ENCODE measurements at places on chromosomes 2 and 18.

DNA sequence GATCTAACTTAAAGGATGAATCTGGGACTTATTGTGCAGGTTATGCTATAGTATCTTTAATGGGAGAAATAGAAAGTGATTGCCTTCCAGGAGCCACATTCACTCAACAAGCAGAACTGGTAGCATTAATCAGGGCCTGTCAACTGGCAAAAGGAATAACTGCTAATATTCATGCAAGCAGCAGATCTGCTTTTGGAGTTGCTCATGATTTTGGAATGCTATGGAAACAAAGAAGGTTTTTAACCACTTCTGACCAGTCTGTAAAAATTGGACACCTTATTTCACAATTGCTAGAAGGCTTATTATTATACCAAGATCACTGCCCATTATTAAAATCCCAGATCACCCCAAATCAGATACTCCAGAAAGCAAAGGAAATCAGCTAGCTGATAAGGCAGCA is 200.4 kb downstream of the MREG start:
- no peak for DNase-seq

DNA sequence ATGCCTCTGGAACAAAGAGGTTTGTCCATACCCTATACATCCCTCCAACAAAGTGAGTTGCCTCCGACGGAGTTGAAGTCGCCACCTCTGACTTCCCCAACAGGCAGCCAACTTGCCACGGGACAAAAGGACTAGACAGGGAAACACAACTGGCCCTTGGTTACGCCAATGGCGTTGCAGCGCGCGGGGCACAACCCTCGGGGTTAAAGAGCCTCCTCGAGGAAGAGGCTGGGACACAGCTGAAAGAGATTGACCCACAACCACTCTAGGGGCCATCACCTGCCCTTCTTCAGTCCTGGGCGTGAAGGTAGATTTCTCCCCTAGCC is 545 bp downstream of the GTF3C2 start:
- DNase-seq = no peak

DNA sequence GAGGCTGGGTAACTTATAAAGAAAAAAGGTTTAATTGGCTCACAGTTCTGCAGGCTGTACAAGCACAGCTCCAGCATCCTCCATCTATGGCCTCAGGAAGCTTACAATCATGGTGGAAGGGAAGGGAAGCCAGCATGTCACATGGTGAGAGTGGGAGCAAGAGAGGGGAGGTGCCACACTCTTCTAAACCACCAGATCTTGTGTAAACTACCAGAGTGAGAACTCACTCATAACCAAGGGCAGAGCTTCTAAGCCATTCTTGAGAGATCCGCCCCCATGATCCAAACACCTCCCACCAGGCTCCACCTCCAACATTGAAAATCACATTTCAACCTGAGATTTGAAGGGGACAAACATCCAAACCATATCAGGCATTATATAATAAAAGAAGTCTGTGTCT is 121.6 kb upstream of the CDC42EP3 start:
- DNase-seq = no peak

DNA sequence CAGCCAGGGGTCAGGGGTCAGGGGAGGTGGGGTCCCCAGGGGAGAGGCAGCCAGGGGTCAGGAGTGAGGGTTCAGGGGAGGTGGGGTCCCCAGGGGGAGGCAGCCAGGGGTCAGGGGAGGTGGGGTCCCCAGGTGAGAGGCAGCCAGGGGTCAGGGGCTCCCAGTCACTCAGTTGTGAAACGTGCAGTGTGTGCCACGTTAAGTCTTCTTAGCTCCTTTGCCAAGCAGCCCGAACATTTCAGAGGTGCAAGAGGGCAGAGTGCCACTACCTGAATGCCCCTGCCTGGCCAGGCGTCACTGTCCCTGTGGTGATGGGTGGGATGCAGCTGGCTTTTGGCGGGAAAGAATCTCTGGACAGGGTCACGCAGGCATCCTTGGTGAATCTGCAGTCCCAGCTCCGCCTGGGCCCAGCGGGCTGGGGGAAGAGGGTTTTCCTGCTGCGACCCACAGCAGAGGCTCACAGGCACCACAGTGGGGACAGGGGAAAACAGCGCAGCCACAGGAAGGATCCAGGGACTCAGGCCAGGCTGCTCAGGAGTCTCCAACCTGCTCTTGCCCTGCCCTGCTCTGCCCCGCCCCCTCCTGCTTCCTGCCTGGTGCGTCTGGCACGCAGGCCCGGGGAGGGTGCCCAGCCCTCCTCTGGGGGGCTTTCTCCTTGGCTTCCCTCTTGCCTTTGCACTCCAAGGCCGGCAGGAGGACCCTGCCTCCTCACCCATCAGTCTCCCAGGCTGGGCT is 188.3 kb downstream of the TWIST2 start:
- DNase-seq = no peak

GRCh38 chr2:23231865-23232264 is 153.1 kb upstream of the KLHL29 start:
- no peak for DNase-seq

- DNase-seq = no peak
Measured at GRCh38 chr2:60880643-60881046, 729 bp upstream of the REL start.

DNA sequence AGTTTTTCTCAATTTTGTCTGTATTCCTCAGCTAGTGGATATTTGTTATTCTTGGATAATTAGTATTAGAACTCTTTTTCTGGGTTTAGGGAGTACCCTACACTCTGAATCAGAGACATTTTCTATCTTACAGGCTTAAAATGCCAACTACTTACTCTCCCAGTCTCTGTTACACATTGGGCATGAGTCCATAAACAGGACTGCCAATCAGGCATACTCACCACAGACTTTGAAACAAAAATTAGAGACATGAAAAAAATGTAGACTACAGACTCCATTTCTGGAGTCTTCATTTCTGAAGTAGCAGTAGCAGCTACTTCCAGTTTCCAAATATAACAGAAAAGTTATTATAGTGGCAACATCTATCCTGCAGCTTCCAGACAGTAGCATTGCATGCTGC is 279.7 kb downstream of the MBD5 start:
- no peak for DNase-seq

GRCh38 chr18:41645589-41646360 is 309.3 kb upstream of the PIK3C3 start:
- DNase-seq = no peak

DNA sequence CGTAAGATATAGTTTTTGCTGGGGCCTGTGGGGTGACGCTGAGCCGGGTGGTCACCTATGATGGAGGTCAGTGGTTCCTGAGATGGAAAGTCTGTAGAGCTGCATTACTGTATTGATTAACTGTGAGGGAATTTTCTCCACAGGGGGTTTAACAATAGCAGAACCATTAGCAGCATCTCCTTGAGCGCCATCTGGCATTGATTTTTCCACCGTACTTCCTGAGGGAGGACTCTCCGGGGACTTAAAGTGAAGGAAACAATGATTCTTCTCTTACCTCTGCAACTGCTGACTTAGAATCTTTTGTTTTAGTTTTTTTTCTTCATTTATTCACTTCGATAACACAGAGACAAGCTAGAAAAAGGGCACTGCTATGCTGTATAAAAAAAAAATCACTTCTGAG is 22.6 kb upstream of the RNF125 start:
- no peak for DNase-seq

- DNase-seq = no peak
Measured at GRCh38 chr2:8993902-8994278, 9.6 kb downstream of the MBOAT2 start.

- DNase-seq = no peak
Measured at GRCh38 chr2:215567504-215567903, 131.6 kb upstream of the FN1 start.

GRCh38 chr2:18522484-18523146 is 37.8 kb downstream of the RDH14 start:
- no peak for DNase-seq

- DNase-seq = no peak
Measured at GRCh38 chr18:13477147-13477683, 249.1 kb downstream of the FAM210A start.

DNA sequence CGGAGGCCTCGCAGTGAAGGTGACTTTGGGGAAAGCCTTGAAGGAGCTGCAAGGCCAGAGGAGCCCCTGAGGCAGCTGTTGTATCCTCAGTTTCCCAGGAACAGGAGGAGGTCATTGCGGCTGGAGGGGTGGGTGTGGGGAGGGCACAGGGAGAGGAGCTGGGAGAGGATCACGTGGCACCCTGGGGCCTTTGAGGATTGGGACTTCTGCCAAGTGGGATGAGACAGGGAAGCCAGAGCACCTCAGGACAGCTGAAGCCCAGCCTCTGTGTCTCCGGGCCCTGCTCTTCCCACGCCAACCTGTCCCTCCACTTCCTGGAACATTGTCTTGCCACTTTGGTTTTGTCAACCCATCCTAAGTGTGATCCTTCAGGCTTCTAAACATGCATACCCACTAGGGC is 19.4 kb upstream of the RRM2 start:
- DNase-seq = no peak

GRCh38 chr2:147442816-147443215 is 402.0 kb upstream of the ACVR2A start:
- DNase-seq = no peak

DNA sequence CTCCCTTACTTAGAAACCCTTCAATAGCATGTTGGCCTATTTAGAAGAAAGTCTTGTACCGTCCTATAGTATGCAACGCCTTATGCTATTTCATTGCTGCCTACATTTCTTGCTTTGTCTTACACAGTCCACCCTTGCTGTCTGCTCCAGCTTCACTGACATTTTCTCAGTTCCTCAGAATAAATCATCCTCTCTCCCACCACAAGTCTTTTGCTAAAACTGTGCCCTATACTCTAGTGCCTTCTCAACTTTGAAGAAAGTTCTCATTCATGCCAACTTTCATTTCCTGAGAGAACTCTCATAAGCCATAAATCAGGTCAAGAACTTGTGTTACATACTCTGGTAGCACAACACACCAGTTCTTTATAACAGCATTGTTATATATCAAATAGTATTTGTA is 54.3 kb upstream of the COL3A1 start:
- DNase-seq = no peak

DNA sequence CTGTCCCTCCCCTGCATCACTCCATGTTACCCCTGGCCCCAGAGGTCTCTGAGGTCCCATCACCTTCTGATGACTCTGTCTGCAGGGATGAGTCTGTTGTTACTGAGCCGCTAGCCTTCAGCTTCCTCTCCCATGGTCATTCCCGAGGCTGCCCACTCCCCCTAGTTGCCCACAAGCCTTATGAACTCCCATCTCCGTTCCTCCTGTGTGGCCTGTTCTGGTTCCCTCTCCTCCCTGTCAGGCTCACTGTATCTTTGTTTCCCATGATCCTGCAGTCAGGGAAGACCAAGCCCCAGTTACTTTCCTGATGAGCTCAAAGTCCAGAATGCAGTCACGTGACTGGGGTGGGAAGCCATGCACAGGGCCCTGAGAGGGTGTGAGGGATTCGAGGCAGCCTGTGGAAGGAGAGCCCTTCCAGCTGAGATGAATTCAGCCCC is 39.5 kb downstream of the INPP4A start:
- no peak for DNase-seq

DNA sequence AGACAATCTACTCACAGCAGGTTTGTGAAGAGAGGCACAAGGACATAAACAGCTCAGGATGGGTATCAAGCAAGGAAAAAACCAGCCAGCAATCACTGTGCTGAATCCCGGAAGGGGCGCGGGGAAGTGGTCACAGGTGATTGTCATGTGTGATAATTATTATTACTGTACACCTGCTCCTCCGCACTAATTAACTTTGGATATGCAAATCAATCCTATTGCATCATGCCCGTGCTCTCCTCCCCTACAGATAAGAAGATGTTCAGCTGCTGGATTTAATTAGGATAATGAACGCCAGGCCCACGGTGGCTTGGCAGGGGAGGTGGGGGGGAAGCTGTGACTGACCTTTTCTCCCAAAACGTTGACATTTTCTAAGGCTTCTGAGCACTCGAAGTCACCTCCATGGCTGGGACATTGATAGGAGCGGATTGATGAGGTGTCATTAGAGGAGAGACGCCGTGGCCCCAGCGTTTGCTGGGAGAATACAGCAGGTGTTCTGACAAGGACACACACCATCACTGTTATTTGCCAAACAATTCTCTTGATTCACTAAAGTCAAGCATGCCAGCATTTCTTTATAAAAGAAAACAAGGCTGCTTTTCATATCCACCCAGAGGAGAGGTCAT is 160.3 kb upstream of the VRK2 start:
- no peak for DNase-seq

DNA sequence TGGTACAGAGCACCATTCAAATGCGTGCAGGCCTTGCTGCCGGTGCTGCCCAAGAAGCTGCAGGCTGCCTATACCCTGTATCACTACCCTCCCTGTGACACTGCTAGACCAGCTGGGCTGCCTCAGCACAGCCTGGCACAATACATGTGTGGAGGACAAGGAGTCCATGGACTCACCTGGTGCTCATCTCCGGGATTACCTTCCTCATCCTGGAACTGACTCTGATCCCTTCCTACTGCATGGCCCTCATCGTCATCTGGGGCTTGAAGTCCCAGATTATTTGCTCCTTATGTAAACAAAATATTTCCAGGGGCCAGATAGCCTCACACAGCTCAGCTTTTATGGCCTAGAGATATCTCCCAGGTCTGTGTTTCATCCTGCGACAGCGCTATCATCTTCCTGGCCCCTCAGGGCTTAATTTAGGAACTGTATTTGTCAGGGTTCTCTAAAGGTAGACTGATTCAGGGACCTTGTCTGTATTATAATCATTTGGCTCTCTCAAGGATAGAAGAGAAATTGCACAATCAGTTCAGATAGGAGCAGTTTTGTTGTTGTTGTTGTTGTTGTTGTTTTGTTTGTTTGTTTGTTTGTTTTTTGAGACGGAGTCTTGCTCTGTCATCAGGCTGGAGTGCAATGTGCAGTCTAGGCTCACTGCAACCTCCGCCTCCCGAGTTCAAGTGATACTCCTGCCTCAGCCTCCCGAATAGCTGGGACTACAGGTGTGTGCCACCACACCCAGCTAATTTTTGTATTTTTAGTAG is 42.9 kb downstream of the WDR75 start:
- DNase-seq = no peak

GRCh38 chr2:58512878-58513277 is 271.8 kb upstream of the FANCL start:
- no peak for DNase-seq

DNA sequence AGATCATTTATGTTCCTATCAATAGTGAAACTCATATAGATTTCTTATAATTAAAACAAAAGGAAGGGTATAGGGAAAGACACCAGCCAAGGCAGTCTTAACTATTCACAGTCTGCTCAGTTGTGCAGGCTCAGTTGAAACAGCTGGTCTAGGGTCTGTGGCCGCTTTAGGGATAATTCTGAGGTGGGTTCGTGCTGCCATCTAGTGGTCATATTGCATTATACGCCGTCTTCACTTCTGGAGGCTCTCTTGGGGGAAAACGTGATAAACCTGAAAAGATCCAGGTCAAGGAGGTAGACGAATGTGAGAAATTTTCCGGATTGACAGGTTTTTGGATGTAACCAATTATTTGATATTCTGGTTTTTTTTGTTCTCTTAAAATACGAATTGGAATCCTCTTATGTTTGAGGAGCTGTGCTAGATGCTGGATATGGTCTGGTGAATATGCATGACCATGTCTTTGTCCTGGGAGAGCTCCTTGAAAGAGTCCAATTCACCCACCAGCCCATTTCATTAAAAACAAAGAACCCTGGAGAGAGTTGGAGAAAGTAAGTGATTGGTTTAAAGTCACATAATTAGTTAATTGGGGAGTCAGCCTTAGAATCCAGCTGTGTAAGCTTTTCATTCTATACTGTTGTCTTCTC is 492.4 kb downstream of the PLCL1 start:
- peak; percentile 68 for DNase-seq

GRCh38 chr18:43982582-43982981 is 698.1 kb upstream of the SETBP1 start:
- no peak for DNase-seq

- no peak for DNase-seq
Measured at GRCh38 chr18:68436485-68436884, 278.4 kb downstream of the TMX3 start.

All from CD4-positive, alpha-beta T cell treated with Interferon alpha-2 for 1 hour (primary cell).